ENCODE measurements at places on chromosomes 13 and 19.

DNA sequence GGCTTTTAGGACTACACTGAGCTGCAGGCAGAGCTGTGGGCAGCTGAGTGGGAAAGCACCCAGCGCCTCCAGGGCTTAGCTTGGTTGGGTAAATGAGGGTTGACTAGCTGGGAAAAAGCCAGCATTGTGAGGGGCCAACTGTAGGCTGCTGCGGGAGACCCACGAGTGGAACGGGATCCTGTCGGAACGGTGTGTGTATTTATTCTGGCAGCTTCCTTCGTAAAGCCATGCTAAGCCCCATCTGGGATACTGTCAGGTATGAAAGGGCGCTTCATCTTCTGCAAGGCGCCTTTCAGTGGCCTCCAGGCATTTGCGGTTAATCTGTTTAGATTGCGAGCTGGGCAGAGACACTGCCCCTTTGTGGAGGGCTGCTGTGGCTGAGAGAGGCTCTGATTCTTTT lies 39.5 kb upstream of the CNMD start:
- DNase-seq, result no peak

DNA sequence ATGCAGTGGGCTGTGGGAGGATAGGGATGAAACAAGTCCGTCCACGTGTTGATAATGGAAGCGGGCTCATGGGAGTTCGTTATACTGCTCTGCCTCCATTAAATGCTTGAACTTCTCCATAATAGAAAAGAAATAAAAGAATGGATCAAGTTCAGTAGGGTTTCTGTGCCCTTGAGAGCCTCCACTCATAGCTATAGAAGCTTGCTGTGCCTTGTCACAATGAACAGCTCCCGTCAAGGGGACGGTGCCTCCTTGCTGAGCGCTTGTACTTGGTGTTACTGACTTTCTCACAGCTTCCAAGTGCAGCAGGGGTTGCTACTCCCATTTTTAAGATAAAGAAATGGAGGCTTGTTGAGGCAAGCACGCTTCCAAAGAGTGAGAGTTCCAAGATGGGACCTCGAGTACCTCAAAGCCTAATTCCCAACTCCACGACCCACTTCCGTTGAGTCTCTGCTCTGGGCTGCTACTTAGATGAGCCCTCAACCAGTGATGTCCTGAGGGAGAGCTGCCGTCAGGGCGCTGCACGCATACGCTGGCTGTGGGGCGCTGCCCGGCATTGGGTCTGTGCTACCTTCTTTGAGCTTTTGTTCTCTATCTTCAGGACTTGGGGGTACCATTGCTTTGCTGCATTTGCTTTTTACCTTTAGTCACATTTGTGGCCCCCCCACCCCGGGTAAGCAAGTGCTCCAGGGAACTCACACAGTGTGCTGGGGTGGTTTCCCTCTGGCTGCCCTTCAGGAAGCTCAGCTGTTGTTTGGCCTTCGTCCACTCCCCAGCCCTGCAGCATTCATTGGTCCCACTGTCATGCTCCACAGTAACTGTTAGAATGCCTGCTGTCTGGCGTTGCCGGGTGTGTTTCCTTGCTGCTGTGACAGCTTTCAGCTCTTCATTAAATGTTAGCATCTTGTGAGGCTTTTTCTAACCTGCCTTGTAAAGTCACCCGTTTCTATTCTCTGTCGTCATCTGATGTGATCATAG lies 9.5 kb downstream of the SNRNP70 start:
- DNase-seq, result no peak

GRCh38 chr13:49654011-49654410 lies 25.7 kb downstream of the ARL11 start:
- DNase-seq, result no peak

DNA sequence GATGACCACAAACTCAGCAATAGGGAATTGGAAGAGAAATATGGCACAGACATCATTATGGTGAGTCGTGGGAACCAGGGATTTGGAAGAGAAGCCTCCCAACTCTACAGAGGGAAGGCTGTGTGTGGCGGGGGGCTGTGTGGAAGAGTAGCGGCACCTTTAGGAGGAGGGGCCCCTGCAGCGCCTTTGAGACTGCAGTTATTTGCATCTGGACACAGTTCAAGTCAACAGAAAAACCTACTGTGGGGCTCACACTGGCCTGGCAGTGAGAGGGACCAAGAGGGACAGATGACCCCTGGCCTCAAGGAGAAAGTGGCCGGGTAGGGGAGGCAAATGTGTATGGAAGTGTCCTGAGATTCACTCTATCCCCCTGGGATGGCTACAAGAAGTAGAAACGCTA lies 5.1 kb downstream of the ATP12A start:
- no peak for DNase-seq

GRCh38 chr19:10104665-10105508 lies 1.3 kb upstream of the PPAN start:
- no peak for DNase-seq

GRCh38 chr19:49824662-49825061 lies 6.6 kb downstream of the MED25 start:
- no peak for DNase-seq

DNA sequence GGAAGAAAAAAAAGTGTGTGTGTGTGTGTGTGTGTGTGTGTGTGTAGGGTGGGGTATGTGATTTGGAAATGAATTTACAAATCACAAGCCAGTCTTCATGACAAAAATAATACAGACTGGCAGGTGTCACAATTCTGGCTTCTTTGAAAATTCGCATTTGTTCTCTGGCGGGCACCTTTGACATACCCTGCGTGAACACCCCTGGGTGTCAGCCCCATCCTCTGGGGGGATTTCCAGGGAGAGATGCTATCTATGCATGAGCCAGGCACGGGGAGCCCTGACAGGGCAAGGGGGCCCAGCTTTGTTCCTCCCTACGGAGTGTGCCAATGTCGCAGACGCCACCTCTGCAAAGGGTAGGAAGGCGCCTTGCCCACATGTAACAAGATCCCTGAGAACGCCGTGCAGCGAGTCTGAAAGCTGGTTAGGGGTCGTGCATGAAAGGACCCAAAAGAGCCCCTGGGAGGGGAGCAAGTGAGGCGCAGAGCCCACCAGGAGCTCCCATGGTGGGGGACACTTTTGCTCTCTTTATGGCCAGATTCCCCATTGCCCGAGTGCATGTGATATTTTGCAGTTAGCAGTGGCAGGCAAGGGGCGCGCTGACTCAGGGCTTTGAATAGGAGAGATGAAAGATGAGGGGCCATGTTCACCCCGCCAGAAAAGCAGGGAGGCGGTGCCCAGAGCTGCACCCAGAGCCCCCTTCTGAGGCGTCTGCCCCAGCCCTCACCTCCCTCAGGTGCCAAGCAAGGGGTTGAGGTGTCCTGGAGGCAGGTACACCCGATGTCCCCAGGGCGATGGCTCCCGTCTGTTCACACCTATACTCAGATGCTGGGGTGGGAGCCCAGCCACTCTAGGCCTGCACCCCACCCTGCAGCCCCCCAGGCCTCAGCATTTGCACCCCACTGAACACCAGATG lies 45.3 kb downstream of the KLF2 start:
- no peak for DNase-seq

GRCh38 chr13:99396446-99396845 lies 89.2 kb upstream of the GPR183 start:
- DNase-seq, result no peak

- no peak for DNase-seq
Measured at GRCh38 chr19:11483366-11484111, 2.7 kb upstream of the ELAVL3 start.

GRCh38 chr13:71803066-71803465 lies 63.9 kb downstream of the DACH1 start:
- no peak for DNase-seq

DNA sequence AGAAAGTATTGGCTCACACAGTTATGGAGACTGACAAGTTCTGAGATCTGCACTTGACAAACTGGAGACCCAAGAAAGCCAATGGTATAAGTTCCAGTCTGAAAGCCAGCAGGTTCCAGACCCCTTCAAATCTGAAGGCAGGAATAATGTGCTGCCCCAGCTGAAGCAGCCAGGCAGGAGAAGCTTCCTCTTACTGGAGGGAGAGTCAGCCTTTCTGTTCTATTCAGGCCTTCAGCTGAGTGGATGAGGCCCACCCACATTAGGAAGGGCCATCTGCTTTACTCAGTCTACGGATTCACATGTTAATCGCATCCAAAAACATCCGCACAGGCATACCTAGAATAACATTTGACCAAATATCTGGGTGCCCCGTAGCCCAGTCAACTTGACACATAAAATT lies 8.2 kb upstream of the VWA8 start:
- no peak for DNase-seq

DNA sequence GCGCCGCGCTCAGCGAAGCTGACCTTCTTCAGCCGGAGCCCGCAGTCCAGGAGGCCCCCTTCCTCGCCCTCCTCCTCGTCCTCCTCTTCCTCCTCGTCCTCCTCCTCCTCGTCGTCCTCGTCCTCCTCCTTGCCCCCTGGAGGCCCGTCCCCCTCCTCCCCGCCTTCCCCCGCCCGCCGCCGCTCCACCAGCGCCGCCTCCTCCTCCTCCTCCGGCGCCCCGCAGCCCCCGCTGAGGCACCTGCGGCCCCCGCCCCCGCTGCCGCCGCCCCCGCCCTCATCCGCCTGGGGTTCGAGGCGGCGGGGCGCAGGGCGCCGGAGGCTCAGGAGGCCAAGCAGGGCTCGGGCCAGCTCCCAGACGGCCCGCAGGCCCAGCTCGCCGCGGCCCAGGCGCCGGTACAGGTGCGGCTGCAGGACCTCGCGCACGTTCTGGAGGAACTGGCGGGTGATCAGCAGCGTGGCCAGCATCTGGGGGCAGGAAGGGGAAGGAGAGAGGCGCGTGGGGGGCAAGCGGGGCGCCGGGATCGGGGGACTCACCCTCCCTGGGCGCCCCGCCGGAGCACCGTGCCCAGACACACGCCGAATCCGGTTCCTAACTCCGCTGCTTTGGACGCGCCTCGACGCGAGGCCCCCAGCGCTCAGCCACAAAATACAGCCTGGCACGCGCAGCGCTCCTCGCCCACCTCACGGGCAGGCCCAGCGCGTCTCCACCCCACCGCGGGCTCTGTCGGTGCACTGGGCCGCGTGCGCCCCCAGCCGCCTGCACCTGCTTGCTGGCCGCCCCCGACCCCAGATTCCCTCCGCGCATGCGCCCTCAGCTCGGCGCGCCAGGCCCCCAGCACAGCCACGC lies 5.9 kb downstream of the ANO8 start:
- DNase-seq, result no peak

DNA sequence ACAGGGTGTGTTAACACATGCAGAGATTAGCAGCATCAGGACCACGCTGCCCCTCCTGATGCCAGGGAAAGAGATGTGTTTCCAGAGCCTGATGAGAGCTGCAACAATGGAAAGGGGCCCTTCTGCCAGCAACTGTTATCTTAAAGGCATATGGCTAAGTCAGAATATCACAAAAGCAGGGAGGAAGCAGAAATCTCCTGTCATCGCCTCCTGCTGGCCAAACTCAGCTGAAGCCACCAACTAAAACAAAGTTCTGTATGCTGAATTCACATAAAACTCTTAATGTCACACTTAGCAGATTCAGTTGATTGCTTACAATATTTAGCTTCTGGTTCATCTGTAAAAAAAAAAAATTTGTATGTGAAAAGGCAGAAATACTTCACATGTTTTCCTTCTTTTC lies 178.2 kb downstream of the GPC5 start:
- DNase-seq, result no peak

GRCh38 chr13:48093588-48093987 lies 1.3 kb downstream of the MED4 start:
- no peak for DNase-seq

- DNase-seq, result no peak
Measured at GRCh38 chr19:56312787-56313657, 1.6 kb downstream of the ZSCAN5A start.

DNA sequence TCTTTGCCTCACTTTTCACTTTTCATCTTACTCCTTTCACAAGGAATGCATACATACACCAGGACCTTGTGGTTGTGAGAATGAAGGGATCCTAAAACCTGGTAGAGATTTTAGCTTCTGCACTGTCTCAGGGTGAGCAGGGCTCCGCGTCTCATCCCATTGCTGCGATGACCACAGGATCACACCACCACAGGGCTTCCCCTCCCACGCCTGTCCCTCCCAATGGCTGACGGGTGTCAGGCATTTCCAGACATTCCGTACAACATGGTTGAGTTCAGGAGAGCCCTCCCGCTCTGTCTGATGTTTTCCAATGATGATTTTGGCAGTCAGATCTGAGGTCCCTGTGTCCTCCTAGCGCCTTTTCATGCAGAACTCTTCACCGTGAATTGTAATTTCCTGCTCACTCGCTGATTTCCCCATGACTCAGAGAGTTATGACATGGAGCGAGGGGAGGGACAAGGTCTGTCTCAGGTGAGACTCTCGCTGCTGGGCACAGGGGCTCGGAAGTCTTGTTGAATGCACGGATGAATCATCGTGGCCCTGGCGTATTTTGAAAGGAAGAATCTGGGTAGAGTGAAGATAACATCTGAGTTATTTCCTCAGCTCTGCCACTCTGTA lies 102.8 kb downstream of the TEX29 start:
- peak; percentile 28 for DNase-seq

DNA sequence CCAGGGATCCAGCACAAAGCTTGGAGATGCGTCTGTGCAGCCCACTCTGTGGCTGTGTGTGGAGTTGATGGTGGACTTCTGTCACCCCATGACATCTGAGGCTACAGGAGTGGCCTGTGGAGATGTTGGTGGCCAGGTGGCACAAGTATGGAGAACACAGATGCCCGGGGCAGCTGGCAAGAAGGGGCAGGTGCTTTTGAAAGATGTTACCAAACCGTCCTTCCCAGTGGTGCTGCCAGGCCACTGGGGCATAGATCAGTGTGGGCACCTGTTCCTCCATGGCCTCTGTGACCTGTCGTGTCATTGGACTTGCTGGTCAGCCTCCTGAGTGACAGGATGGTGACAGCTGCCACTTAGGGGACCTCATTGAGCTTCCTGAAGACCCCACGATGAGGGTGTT lies 36.2 kb downstream of the KDM4B start:
- DNase-seq, result no peak

- no peak for DNase-seq
Measured at GRCh38 chr13:91358387-91358782, 10.9 kb downstream of the MIR17HG start.

- DNase-seq, result no peak
Measured at GRCh38 chr19:33242911-33243310, 17.3 kb upstream of the SLC7A10 start.

GRCh38 chr13:86918682-86919081 lies 752.5 kb upstream of the SLITRK5 start:
- no peak for DNase-seq

DNA sequence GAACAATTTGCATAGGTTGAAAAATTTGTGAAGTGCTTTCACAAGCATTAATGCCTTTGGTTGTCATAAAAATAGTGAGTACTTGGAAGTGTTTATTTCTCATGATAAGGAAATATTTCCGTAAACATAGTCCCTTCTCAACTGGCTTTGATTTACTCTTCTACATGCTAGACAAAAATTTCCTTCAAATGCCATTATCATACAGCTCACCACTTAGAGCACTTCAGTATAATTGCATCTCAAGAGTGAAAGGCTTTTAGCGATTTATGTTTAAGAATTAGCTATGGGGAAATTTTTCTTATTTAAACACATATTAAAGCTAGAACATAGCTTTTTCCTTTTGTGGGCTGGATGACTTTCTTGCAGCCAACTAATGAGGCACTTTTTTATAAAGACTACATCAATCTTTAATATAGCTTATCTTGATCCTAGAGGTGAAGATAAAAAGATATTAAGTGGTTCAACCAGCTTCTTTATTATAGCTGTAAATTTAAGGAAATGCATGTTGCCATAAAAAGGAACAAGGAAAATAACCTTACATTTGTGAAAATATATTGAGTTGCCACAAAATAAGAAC lies 656.8 kb downstream of the SLITRK6 start:
- no peak for DNase-seq
